T-cell (primary cell): ENCODE measurements at places on chromosomes 3 and 15. TPM values are rescaled to one million over a fixed set of nuclear protein-coding genes. Genes with fewer than 3 reads are reported as not detected.

The FRMD5 gene
- total RNA-seq = not detected

The ALDH1A2 gene
- 0.73 TPM for total RNA-seq

The SPTBN5 gene
- 2.3 TPM for total RNA-seq

The NCEH1 gene
- 3.5 TPM for total RNA-seq

The ANKDD1A gene
- 11.8 TPM for total RNA-seq

The FOXB1 gene
- total RNA-seq = 0.15 TPM

The TMEM108 gene
- total RNA-seq = not detected
